ENCODE measurements at places on chromosomes 3 and 15.

DNA sequence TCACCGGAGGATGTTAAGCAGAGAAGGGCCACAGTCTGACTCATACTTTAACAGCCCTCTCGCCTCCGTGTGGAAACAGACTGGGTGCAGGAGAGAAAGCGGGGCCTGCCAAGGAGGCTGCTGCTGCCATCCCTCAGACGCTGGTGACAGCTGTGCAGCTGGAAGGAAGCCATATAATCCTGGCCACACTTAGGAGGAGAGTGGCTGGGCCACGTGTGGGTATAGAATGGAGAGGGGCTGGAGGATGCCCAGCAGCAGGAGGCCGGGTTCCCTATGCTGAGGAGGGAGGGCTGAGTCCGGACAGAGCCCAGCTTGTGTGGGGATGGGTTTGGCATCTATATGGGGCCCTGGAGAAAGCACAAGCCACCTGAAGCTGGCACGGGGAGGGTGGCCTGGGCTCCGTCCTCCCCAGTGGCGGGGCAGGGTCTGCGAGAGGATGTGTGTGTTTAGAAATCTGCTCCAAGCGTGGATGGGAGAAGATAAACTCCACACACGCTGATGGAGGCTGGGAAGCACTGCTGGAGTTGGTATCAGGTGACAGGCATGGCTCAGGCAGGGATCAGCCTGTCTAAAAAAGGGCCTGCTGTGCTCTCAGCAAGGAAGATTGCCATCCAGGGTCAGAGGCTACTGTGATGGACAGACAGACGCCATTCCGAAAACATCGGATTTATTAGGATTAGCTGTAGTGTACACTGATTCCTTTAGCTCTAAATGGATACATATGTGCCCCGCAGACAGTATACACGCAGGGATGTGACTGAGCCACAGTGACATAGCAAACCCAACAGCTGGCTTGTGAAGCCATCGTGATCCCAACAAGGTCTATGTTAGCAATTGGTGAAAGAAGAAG, 15.9 kb downstream of the ABTB1 start:
- DNase-seq, result peak; percentile 52

- DNase-seq, result peak; percentile 36
Measured at GRCh38 chr3:186596568-186597287, 16.1 kb upstream of the AHSG start.

- no peak for DNase-seq
Measured at GRCh38 chr3:12495749-12496452, 11.6 kb downstream of the TSEN2 start.

- DNase-seq, result no peak
Measured at GRCh38 chr3:117499189-117499870, 789.8 kb downstream of the TUSC7 start.

Measured in fibroblast of skin of abdomen (primary cell).